ENCODE measurements at places on chromosomes 2 and 18. TPM values are rescaled to one million over a fixed set of nuclear protein-coding genes. Genes with fewer than 3 reads are reported as not detected.

Gene DTNA
- polyA plus RNA-seq: 70.6 TPM

DNA sequence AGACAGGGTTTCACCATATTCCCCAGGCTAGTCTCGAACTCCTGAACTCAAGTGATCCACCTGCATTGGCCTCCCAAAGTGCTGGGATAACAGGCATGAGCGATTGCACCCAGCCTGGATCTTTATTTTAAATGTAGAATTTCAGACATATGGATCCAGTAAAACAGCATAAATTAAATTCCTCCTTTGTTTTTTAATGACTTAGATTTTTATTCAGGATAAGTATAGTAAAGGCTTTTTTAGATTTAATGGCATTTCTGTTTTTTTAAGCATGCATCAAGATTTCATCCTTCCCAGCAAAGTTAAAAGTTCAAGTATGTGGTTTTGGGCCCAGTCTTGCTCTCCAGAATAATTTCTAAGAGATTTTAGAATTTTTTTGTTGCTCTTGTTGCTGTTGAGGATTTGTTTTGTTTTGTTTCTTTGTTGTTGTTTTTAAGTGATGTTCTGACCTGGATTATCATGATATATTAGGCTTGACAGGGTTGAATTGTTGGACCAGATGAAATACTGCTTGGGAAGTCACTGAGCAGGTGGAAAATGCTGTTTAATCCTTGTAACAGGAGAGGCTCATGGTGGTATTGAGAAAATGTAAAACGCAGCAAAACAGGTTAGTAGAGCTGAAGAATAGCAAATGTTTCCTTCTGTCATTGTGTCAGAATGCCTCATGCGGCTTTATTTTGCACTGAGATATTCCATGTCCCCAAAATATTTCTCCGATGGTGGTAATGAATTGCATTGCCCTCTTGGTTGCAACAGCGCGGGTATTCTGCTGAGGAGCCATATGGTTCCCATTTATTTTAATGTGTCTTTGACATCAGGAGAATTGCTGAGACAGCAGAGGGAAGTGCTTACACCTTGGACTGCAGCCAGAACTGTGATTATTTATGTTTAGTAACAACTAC is 147.9 kb downstream of the GALNT3 start:
- peak; percentile 84 for DNase-seq
- peak overlapping the region; percentile 42 for H3K27ac ChIP-seq
- no peak overlapping the region for H3K4me3 ChIP-seq

DNA sequence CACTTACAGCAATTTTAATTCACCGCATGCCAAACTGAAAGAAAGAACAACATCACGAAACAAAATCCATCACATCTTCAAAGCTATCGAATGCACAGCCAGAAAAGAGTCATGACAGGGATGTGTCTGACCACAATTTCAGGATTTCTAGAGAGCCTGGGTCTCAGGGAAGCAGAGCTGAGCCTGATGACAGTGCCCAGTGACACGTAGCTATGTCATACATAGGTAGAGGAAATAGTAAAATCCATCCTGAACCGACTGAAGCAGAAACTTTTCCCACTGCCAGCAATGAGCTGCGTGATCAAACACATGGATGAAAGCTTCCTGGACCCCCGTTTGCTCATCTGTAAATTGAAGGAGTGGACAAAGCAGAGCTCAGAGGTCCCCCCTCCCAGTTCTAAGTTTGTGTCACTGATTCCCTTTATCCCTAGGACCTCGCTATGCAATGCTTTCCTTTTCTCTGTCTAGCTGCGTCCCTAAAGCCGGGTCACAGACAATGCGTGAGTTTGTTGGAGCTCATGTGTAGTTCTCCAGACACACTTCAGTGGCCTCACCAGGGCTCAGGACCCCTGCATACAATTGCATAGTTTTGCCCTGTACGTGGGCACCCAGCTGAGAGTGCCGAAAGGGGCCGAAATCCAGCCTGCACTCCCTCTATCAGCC is 37.6 kb downstream of the CCBE1 start:
- H3K36me3 ChIP-seq: no peaks in the 10 kb centered on the region
- no peaks in the 10 kb centered on the region for H3K27me3 ChIP-seq
- H3K4me3 ChIP-seq: no peak overlapping the region
- peaks cover 7% of the 10 kb centered on the region for H3K4me1 ChIP-seq
- peak overlapping the region; percentile 74 for H3K27ac ChIP-seq

DNA sequence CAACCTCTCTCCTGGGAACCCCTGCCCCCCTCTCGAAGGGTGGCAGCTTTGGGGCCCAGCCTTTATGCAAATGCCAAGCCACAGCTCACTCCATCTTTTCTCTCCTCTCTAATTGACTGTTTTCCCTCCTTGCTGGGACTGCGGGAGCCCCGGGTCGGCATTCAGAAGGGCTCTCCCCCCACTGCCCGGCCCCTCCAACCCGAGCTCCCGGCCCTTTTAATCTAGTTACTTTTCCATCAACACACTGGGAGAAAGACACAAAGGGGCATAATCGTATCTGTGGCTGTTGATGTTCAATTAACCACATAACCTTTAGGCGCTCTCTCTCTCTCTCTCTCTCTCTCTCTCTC is 95.4 kb downstream of the INHBB start:
- no peak overlapping the region for H3K27ac ChIP-seq
- H3K4me3 ChIP-seq: no peak overlapping the region
- peaks cover 19% of the 10 kb centered on the region for H3K4me1 ChIP-seq
- DNase-seq: no peak
